ENCODE measurements at places on chromosomes 12 and 14.

DNA sequence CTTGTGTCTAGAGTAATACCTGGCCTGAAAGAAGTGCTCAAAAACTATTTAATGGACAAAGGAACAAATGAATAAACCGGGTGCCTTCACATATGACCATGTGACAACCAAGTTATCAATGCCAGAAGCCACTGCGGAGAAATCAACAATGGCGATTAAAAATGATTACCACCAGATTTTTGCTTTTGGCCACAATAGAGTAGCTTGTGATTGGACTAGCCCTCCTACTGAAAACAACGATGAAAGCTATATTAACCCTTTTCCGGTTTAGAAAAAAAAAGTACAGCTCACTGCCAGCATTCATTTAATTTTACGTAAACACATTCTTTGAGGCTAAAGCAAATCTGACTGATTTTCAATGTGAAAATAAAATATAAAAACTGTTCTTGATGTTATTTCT, 41.6 kb upstream of the TTC7B start:
- no peak for DNase-seq

DNA sequence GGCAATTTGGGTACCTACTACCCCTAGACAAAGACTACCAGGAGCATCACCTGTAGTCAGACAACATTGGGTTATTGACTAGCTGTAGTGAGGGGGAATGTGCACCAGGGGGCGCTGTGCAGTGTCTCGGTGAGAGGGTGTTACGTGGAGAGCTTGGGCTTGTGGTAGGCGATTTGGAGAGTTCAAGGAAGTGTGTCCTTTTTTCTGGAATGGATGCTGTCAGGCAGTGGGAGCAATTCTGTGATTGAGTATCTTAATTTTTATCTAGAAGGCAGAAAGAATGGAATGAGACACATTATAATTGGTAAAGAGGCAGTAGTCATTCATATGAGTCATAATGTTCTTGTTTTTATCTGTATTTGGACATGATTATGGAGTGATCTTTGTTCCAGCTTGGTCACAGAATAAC, 187.7 kb downstream of the GALC start:
- DNase-seq: no peak

GRCh38 chr14:84975241-84975902, 554.6 kb upstream of the FLRT2 start:
- DNase-seq: no peak

DNA sequence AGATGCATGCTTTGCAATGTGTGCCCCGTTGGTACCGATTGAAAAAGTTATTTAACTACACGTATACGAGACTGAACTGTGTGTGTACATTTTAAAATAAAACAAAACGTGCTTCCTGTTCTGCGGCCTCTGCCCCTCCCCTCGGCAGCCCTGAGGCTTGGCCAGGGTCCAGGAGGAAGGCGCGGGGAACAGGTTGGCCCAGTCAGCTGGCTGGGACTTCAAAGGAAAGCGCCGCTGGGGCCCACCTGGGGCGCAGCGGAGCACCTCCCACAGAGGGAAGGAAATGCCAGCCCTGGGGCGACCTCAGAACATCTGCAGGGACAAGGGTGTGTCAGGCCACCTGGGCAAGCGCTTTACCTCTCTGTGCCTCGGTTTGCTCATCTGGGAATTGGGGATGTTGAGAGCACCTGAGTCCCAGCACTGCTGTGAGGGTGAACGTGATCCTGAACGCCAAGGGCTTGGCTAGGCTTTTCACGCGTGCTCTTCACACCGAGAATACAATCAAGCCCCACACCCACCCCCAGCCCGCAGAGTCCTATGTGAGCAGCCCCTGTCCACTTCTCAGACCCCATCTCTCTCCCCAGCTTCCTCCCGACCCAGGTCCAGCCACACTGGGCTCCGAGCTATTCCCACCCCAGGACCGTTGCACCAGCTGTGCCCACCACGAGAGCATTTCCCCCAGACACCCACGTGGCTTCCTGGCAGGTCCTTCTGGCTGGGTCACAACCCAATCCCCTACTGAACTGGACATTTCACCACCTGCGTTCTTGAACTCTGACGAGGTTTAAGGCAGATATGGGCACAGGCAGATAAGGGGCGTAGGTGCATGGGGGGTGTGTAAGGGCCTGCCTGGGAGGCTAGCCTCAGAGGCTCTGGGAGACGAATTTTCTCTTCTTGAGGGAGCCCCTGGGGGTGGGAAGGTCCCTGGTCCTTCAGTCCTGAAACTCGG, 41.9 kb upstream of the NCOR2 start:
- no peak for DNase-seq

GRCh38 chr12:110998165-110998564, 77.8 kb upstream of the MYL2 start:
- DNase-seq: no peak

Measured in cortex of kidney (tissue), 1 donor.